ENCODE measurements at places on chromosomes 6 and 20.
A peak's percentile ranks its signal among the peaks of the same experiment; 100 is the strongest.

- no peak for DNase-seq
Measured at GRCh38 chr6:8278562-8278961, 156.8 kb downstream of the SLC35B3 start.

DNA sequence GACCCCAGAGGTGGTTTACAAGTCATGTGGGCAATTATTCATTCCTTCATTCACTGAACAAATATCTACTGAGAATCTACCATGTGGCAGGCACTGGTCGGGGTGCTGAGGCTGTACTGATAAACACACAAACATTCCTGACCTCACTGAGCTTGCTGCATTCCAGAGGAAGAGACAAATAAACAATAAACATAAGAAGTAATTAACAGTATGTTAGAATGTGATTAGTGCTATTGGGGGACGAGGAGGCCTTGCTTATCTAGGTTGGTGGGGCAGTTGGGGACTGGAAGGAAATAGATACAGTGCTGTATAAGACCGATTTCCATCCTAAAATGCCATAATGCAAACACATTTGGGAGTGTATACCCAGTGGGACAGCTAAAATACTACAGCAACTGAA, 44.1 kb downstream of the MAK start:
- no peak for DNase-seq

- no peak for DNase-seq
Measured at GRCh38 chr6:6559994-6560570, 28.4 kb upstream of the LY86 start.

DNA sequence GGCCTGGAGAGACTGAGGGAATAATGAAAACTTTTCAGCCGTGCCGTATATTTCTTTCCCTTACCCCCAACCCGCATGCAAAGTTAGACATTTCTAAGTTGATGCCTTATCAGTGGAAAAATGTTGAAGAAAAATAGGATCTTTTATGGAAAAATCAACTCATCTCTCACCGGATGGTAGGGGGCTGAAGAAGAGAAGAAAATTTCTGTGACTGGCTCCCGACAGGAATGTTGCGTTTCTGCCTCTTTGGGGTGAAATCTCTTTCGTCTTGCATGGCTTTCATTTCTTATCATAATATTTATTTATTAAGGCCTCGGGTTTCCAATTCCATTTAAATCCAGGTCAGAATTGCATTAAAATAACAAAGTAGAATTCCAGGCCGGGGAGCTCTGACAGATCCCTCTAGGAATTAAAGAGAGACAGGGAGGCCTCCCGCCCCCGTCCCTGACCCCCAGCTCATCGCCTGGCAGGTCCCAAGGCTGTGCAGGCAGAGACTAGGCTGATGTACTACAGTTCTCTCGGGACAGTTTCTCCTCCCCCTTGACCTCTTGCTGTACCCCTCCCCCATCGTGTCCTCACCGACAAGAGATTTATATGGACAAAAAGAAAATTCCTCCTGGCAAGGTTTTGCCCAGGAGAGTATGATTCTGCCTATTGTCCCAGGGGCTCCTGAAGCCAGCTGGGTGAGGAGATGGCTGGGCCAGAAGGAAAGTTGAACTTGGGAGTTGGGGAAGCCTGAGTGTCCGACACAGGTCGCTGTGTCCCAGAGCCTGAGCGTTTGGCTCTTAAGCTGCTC, 1.3 kb downstream of the SCUBE3 start:
- no peak for DNase-seq

DNA sequence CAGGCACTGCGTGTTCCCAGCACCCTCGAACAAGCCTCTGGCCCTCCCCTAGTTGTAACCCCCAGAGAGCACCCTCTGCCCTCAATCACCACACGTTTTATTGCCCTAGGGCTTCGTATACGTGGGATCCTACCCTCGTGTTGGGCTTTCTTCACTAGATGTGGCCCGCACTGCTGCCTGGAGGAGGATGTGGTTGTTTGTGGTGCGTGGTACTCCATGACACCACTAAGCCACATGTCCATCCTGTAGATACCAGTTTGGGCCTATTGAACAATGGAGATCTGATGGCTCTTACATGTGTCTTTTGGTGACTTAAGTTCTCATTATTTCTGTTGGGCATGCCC, 17.0 kb downstream of the SLC2A4RG start:
- DNase-seq, result no peak

- DNase-seq, result peak; percentile 75
Measured at GRCh38 chr6:143806282-143807102, 36.6 kb upstream of the LTV1 start.

- no peak for DNase-seq
Measured at GRCh38 chr6:70351461-70351860, 48.6 kb upstream of the COL9A1 start.

GRCh38 chr6:138500867-138501446, 1.7 kb upstream of the NHSL1 start:
- no peak for DNase-seq

DNA sequence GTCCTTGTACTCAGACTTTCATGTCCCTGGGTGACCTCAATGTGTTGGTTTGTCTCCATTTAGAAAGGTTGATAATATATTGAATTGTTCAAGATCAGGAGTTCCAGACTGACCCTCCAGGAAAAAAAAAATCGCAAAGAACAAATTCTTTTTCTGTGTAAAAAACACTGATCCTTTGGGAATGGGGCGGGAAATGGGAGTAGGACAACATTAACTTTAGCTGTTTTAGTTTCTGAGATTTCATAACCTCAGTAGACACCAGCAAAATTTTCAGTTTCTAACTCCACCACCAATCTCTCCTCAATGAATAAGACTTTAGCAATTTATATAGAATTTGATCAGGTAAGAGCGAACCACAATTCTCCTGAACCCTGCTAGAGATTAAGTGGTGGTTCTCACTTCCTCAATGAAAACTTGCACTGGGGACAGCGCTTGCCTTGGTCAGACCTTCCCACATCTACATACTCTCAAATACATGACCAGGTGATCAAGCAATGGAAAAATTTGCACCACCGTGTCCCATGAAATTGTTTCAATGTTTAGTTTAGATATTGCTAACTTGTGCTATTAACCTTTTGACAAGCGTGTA, 231.2 kb upstream of the PLN start:
- DNase-seq, result no peak

All from stimulated activated CD4-positive, alpha-beta T cell treated with anti-CD3 and anti-CD28 coated beads, Interleukin-15, amount 100 ng/mL, for 48 hours (primary cell).